ENCODE measurements at places on chromosomes 6 and 20.

- DNase-seq = no peak
These were observed 215.3 kb downstream of the EYA4 start for GRCh38 chr6:133456439-133456838.

GRCh38 chr6:112259337-112259675, 4.9 kb upstream of the LAMA4 start:
- no peak for DNase-seq

GRCh38 chr6:44800784-44801592, 413.5 kb downstream of the CDC5L start:
- DNase-seq = no peak

GRCh38 chr6:37762806-37763205, 56.7 kb upstream of the ZFAND3 start:
- DNase-seq = no peak

GRCh38 chr6:168217880-168218537, 101.6 kb downstream of the DACT2 start:
- no peak for DNase-seq

GRCh38 chr6:149031201-149031858, 284.5 kb downstream of the UST start:
- no peak for DNase-seq

DNA sequence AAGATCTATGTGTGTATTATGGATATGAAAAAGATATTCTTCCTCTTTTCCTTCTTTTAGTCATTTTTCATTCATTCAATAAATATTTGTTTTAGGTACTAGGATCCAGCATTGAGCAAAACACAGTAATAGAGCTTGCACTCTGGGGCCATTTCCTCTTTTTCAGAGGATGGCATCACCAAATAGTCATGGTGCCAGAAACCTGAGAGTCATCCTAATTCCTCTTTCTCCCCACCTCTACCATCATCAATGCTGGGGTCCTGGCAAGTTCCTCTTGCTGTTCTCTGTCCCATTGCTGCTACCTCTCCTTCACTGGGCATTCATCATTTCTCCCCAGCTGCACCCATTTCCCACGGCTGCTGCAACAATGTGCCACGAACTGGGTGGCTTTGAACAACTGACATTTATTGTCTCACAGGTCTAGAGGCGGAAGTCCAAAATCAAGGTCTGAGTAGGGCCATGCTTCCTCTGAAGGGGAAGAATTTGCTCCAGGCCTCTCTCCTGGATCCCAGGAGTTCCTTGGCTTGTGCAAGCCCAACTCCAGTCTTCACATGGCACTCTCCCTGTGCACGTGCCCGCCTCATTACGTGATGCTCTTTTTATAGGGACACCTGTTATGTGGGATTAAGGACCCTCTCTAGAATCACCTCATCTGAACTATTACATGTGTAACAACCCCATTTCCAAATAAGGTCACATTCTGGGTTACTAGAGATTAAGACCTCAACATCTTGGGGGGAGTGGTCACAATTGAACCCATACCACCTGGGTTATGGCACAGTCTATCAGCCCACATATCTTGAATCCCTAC, 9.5 kb upstream of the IGF2R start:
- no peak for DNase-seq

GRCh38 chr6:12718015-12718414, 1.4 kb downstream of the PHACTR1 start:
- DNase-seq = peak; percentile 51

GRCh38 chr20:57908704-57909630, 199.2 kb upstream of the PMEPA1 start:
- DNase-seq = no peak

- no peak for DNase-seq
These were observed 13.2 kb downstream of the DSP start for GRCh38 chr6:7554533-7555275.

- no peak for DNase-seq
These were observed 22.2 kb downstream of the HIVEP1 start for GRCh38 chr6:12034349-12034748.

GRCh38 chr20:34037121-34037520, 43.4 kb downstream of the RALY start:
- no peak for DNase-seq

- DNase-seq = no peak
These were observed 45.7 kb downstream of the SOBP start for GRCh38 chr6:107535626-107536025.

DNA sequence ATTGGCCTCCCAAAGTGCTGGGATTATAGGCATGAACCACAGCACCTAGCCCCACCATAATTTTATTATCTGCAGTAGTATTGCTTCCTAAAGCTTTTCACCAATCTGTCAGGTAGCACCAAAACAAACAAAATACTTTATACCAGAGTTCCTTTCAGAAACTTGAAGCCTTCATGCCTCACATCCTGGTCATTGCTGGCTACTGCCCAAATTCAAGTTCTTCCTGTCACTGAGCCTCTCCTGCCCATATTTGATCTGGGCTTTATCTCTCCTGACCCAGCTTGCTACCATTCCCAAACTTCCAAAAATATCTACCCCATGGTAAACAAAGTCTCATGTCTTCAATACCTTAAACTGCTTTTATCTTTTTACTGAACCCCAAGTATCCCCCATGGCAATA, 34.9 kb upstream of the DST start:
- peak; percentile 67 for DNase-seq

- DNase-seq = peak; percentile 98
These were observed 202.5 kb upstream of the ASCC3 start for GRCh38 chr6:101083533-101084175.

GRCh38 chr6:39357998-39358686, 35.6 kb upstream of the KCNK16 start:
- no peak for DNase-seq

DNA sequence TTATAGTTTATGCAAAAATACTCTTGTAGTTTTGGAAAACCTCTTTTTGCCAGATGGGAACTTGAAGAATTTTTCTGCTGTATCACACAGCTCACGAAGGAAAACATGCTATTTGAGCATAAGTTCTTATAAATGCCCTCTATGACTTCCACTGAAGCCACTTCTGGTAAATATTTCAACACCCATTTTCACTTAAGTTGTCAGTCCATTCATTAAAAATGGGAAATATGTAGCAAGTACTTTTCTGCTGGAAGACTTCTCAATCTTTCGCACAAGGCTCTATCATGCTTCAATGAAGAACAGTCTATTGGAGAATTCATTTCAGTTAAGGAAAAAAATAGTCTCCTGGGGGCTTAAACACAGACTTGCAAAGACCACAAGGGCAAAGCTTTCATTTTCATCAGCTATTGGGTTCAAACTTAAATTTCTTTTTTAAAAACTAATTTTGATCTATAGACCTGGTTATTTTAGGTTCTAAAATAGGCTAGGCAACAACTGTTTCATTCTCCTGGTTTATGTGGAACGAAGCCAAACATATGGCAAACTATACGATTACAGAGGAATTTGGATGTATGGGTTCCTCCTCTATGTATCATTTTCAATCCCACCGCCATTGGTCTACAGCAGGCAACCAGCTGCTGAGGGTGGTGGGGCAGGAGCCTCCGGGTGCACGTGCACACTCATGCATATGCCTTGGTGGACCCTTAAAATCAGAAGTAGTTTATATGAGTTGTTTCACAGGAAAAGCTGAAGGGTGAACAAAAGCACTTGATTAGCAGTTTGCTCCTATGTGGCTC, 38.7 kb downstream of the LAMA4 start:
- DNase-seq = no peak

Measured in HCEC 1CT (cell line).